Omental fat pad (tissue), 4 donors: ENCODE measurements at places on chromosomes 4 and X.

- no peak for DNase-seq
These were observed 5.7 kb upstream of the GPR174 start for GRCh38 chrX:79138658-79139241.

DNA sequence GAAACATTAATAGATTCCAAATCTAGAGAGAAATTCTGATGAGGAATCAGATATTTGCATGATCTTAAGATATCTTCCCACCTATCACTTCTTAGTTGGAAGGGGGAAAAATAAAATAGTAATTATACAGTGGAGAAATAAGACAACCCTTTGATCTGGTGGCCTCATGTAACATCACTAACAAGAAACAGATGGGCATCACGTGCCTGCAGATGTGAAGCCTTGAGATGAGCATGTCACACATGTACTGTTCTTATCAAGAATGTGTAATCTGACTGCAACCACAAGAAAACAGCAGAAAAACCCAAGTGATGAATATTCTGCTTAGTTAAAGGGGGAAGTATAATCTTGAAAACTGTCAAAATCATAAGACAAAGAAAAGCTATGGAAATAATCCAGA lies 31.4 kb upstream of the NKX6-1 start:
- DNase-seq: no peak

DNA sequence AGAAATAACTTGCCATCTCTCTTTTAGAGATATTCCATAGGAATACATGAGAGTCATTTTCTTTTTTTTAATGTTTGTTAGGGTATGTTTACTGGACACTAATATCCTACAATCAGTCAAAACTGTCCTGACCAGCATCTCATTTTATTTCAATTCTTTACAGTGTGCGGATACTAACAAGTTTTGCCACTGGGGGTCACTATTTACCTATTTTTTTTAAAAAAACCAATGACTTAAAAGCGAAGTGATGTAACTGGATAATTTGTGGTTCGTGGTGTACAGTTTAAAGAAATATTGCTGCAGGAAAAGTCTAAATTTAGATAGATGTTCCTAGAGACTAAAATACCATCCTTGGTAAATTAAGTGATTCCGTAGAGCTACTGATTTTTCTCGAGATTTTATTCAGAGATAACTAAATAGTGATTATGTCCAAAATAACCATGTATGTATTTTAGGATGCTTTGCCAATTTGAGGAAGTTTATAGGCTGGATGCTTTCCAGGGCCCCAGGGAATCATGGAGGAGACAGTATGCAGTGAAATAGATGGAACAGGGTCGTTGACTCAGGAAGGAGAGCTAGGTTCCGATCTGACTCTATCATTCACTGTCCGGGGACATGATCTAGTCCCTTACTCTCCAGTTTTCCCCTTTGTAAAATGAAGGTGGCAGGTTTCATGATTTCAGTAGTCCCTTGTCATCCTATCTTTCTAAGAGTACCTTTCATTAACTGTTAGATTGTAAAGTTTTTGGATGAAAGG lies 34.0 kb upstream of the GNPDA2 start:
- no peak for DNase-seq

- no peak for DNase-seq
These were observed 63.7 kb upstream of the CAMK2D start for GRCh38 chr4:113825272-113825671.

DNA sequence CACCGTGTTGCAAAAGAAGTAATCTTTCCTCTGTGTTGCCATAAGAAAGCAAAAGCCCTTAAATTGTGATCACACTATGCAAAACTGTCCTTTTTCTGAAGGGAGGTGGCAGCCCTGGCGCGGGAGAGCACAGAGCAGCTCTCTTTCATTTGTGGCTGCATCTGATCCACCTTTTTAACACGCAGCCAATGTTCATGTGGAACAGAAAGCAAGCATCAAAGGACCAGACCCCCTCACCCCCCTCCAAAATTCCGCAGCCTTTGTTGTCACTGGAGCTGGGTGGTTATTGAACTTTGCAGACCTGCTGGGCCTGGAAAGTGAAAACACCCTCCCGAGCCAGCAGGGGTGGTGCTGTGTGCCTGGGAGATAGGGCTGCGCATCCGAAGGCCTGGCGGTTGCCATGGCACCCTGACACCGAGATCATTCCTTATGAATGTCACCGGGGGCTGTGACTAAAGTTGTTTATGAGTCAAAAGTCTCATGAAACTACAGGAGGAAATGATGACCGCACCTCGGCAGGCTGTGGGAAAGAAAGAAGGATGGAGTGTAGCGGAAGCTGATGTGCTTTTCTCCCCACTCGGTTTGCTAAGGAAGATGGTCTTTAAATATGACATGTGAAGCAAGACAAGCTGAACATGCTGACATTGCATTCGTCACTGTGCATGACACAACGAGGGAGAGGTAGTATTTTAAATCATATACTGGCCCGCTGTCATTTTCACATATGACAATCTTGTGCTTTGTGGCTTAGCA lies 367.4 kb downstream of the UNC5C start:
- no peak for DNase-seq

DNA sequence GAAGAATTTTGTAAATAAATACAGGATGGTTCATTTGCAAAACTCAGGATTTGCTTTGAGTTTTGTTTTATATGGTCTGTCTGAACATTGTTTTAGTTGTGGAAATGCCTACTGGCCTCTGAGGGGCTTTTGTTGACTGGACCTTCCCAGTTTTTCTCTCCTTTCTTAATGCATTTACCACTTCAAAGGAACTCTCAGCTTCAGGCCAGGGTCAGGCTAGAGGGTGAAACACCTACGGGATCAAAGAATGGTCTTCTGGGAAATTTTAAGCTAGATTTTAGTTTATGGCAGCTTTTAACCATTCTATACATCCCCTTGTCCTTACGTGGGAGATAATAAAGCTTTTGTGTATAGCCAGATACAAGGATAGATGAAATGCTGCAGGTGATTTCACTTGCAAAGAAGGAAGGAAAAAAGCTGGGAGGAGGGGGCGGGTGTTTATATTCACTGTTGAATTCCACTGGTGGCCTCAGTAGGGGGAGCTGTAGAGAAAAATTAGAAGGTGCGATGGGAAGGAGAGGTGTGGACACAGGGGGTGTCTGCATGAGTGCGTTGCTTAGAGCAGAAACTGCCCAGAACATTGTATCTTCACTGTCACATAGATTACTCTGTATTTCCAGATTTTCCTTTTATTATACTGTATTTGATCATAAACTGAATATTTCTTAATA lies 151.8 kb downstream of the TSPAN5 start:
- no peak for DNase-seq
